ENCODE measurements at places on chromosomes 5 and 9.

DNA sequence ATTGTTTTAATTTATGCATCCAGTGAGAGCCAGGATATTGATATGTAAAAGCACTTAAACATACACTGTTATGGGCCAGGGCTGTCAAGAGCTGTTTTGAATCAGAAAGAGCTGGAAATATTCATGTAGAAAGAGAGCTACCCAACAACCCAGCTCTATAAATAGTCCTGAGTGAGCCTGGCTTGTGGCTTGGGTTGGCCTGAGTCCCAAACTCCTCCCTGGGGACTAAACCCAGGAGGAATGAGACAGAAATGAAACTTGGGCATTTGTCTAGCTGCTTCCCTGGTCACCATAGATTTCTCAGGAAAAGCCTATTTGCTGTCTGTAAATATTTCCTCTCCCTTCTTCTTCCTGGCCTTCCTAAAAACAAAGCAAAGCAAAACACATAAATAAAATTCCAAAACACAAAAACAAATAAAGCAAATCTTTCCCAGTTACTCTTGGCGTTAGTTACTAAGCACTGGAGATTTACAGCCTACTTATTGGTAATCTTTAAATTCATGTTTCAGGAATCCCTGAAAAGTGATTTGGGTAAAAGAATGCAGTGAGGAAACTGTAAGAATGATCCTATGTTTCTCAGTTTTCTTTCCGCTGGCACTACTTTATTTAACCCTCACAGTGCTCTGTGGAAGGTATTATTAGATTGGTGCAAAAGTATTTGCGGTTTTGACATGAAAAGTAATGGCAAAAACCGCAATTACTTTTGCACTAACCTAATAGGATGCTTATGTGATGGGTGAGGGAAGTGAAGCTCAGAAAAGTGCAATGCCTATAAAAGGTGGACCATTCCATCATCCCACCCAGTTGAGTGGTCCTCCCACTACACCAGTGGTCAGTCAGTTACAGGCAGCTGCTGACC is 111.8 kb downstream of the CARTPT start:
- peak; percentile 43 for DNase-seq

GRCh38 chr9:21579247-21579671 is 97.1 kb upstream of the IFNE start:
- DNase-seq = no peak

GRCh38 chr5:53303105-53303504 is 177.3 kb upstream of the FST start:
- DNase-seq = peak; percentile 29

- no peak for DNase-seq
These were observed 141.4 kb downstream of the EBF1 start for GRCh38 chr5:158958021-158958994.

- no peak for DNase-seq
These were observed 89.3 kb upstream of the FTMT start for GRCh38 chr5:121762426-121762825.

DNA sequence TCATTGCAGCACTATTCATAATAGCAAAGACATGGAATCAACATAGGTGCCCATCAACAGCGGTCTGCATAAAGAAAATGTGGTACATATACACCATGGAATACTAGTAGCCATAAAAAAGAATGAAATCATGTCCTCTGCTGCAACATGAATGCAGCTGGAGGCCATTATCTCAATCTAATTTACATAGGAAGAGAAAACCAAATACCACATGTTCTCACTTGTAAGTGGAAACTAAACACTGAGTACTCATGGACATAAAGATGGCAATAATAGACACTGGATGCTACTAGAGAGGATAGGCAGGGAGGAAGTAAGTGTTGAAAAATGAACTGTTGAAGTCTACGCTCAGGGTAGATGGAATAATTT is 203.9 kb upstream of the CDH9 start:
- DNase-seq = no peak

DNA sequence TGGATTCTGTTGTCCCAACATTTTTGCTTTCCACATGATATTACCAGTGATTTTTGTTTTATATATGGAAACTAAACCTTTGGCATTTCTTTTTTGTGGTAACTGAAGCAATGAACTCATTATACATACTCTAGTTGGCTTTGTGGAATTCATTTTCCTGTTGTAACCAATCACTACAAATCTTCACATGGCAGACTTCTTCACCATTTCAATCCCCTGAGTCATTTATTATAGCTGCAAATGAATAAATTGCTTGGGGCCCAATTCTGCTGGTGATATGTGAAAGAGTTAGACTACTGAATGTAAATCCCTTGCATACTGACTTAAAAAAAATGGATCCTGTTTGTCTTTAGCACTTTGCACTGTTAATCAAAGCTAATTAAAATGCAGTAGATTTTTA is 1709.6 kb upstream of the WWC1 start:
- no peak for DNase-seq

GRCh38 chr9:93008457-93008856 is 50.0 kb upstream of the SUSD3 start:
- no peak for DNase-seq

GRCh38 chr5:172648755-172649154 is 7.7 kb downstream of the NEURL1B start:
- no peak for DNase-seq

- no peak for DNase-seq
These were observed 201.7 kb upstream of the MSX2 start for GRCh38 chr5:174522480-174523260.

- DNase-seq = no peak
These were observed 269.4 kb downstream of the CWC27 start for GRCh38 chr5:65037831-65038815.

DNA sequence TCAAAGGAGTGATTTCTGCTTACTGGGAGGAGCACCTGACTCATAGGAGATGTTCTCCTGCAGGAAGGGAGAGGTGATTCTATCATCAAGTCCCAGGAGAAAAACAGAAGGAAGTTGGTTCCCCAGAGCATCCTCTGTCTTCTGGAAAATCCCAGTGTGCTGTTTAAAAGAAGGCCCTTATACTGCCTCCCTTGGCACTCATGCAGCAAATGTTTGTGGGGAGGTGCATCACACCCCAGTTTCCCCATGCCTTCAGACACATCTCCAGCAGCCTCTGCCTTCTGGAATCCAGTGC is 63.1 kb downstream of the PPARGC1B start:
- no peak for DNase-seq

DNA sequence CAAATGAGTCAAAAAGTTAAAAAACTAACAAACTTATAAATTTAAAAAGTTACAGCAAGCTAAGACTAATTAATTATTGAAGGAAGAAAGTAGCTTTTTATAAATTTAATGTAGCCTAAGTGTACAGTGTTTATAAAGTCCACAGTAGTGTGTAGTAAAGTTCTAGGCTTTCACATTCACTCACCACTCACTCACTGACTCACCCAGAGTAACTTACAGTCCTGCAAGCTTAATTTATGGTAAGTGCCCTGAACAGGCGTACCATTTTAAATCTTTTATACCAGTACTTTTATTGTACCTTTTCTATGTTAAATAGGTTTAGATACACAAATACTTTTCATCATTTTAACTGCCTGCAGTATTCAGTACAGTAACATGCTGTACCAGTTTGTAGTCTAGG is 80.0 kb upstream of the C9orf72 start:
- no peak for DNase-seq

DNA sequence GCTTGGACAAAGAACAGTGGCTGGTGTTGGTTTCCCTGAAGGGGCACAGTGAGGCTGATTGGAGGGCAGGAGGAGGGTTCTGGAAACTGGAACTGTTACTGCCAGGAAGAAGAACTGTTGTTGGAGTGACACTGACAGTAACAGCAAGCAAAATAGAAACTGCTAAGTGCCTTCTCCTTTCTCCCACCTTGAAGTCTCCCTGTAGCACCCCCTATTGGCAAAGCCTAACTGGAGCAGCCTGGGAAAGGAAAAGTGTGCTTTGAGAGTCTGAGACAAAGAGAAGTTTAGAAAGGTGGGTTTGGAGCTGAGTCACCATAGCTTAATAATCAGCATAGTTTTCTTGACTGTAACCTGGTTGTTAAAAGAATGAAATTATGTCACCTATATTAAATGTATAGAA is 2.5 kb upstream of the TMEM174 start:
- no peak for DNase-seq

GRCh38 chr9:9170439-9171134 is 1371.0 kb upstream of the DMAC1 start:
- DNase-seq = no peak

- DNase-seq = no peak
These were observed 90.7 kb upstream of the PARP8 start for GRCh38 chr5:50575740-50576139.

GRCh38 chr5:96426831-96427230 is 6.2 kb downstream of the PCSK1 start:
- no peak for DNase-seq

GRCh38 chr5:40628407-40628806 is 51.3 kb upstream of the PTGER4 start:
- DNase-seq = no peak

DNA sequence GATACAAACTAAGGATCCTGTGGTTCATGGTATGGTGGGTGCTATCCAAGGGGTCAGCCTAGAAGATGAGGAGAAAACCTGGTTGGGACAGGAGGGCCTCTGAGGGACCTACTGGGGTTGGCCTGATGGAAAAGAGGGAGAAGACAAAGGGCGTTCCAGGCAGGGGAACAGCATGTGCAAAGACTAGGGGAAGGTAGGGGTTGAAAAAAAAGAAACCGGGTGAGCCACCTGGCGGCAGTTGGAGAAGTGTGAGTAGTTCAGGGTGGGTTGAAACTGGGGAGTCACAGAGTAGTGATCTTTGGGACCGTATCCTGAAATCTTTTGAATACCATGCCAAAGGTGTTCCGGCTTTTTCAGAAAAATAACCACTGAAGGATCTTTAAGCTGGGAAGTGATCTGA is 8.7 kb upstream of the GABRP start:
- DNase-seq = no peak

DNA sequence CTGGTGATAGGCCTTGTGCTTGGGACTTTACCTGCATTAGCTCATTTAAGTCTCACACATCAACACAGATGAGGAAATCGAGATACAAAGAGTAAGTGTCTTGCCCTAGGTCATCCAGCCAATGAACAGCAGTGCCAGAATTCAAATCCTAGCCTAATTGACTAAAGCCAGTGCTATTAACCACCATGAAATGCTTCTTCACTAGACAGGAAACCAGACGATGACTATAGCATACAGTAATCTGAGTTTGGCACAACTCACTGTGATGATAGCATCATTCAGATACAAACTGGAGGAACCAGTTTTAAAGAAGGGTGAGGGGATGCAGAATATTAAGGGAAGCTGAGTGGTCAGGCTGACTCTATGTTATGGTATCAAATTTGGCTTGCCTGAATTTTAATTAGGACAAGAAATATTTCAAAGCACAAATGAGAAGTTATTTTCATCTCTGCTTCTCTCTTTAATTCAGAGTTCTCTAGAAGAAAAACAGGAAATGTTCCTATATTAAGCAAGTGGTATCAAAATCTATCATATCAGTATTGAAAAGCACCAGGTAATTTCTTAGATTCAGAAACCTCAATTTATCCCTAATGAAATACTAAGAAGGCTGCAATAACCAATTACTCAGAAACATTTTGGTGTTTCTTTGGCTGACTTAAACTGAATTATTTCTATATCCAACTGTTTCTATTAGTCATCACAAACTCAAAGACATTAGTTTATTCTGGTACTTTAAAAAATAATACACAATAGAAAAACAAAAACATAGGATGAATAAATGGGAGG is 147.0 kb upstream of the RASA1 start:
- peak; percentile 59 for DNase-seq

GRCh38 chr9:91660521-91660920 is 236.9 kb upstream of the NFIL3 start:
- no peak for DNase-seq

DNA sequence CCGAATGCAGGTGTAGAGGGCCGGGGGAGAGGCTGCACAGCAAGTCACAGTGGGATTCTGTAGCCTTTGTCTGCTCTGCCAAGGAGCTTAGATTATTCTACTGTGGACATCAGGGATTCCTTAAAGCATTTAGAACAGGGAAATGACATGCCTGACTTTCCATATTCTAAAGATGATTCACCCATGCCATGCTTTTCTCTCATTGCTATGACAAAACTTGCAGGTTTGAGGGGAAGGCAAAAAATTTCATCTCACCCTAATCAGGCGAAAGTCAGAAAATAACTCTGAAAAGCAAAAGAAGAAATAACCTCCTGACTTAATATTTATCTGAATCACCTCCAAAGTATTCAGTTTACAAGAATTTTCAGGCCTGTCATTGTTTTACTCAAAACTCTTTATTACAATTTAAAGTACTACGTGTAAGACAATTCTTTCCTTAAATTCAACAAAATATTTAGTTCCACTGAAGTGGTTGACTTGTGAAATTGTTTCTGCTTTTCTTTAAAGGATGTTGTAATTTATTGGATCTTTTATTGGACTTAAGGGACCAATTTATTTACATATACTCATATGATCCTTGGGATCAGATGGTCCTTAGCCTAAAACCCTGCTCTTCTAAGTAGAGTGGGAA is 30.0 kb upstream of the GAS1 start:
- DNase-seq = no peak

DNA sequence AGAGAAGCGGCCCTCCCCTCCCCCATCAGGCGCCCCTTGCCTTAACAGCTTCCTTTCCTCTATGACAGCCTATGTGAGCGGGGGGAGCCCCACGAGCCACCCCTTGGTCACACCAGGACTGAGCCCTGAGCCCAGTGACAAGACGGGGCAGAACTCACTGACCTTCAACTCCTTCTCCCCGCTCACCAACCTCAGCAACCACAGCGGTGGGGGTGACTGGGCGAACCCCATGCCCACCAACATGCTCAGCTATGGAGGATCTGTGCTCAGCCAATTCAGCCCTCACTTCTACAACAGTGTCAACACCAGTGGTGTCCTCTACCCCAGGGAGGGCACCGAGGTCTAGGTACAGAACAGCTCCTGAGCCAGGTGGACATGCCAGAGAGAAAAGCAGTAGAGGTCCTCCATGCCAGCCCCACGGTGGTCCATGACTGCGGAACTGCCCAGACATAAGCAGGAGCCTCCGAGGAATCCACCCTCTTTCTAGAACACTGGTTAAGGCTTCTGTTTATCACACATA is 2.6 kb downstream of the FOXI1 start:
- DNase-seq = no peak

- no peak for DNase-seq
These were observed 143.4 kb downstream of the GDNF start for GRCh38 chr5:37696190-37697021.

GRCh38 chr9:15253197-15253596 is 53.8 kb downstream of the TTC39B start:
- no peak for DNase-seq

- no peak for DNase-seq
These were observed 117.8 kb downstream of the TLE4 start for GRCh38 chr9:79689576-79689975.

GRCh38 chr5:36403632-36404311 is 102.1 kb upstream of the RANBP3L start:
- peak; percentile 11 for DNase-seq

GRCh38 chr5:10233505-10233904 is 16.2 kb downstream of the ATPSCKMT start:
- DNase-seq = peak; percentile 84

DNA sequence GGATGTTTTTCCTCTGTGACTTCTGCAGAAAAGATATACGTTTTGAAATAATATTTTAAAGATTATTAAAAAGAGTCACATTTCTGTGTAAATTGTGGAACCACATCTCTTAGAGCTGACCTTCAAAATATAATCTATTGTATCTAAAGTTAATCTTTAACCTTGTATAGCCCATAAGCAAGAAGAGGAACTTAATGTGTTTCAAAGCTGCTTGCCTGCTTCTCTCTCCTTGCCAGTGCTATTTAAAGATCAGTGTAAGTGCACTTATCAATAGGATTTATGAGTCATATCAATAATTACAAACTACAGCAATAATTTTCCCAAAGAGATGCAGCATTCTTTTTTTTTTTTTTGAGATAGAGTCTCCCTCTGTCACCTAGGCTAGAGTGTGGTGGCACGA is 29.4 kb upstream of the GDA start:
- no peak for DNase-seq

GRCh38 chr5:132016721-132017250 is 5.3 kb upstream of the ACSL6 start:
- no peak for DNase-seq
